ENCODE measurements at places on chromosomes 2 and 18. TPM values are rescaled to one million over a fixed set of nuclear protein-coding genes. Genes with fewer than 3 reads are reported as not detected.

DNA sequence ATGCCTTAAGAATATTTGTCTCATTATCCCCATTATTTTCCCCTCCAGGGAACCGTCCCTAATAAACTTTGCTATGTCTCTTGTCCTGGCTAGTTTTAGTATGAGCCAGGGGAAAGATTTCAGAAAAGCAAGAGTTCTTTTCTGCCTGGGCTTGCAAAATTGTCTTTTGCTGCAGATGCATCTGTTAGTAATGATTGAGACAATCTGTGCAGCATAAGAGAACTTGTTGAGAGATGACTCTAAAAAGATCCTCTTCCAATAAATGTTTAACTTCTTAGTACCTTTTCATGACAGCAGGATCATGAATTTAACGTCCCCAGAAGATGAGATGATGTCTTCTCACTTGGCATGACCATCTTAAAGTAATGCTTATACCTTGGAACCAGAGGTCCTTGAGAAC lies 172.5 kb upstream of the CREB1 start:
- H3K27ac ChIP-seq, result no peak overlapping the region
- no peaks in the 10 kb centered on the region for H3K4me1 ChIP-seq
- no peaks in the 10 kb centered on the region for H3K36me3 ChIP-seq
- H3K27me3 ChIP-seq, result no peaks in the 10 kb centered on the region
- no peak overlapping the region for H3K4me3 ChIP-seq
- no peak for DNase-seq

GRCh38 chr2:158214431-158214830 lies 112.8 kb downstream of the UPP2 start:
- no peak overlapping the region for H3K27ac ChIP-seq
- H3K27me3 ChIP-seq, result no peaks in the 10 kb centered on the region
- no peak for DNase-seq
- H3K4me3 ChIP-seq, result no peak overlapping the region

GRCh38 chr18:5937795-5938194 lies 42.5 kb upstream of the TMEM200C start:
- H3K4me3 ChIP-seq, result no peak overlapping the region
- H3K36me3 ChIP-seq, result no peaks in the 10 kb centered on the region
- H3K27ac ChIP-seq, result no peak overlapping the region

Gene HOXD13
- not detected for total RNA-seq

DNA sequence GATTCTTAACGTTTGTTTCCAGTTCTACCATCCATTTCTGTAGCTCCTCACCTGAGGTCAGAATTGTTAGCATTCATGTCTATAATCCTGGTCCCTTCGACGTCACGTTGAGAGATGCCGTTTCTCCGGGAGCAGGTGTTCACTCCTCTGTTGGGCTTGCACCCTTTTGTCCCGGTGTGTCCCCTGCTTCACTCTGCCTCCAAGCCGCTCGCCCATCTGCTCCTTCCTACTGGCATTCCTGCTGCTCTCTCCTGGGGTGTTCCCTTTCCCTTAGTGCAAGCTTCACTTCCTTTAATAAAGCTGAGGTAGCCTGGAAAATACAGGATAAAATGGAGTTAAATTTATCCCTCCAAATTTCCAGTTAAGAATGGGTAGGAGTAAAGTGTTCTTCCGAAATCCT lies 61.9 kb upstream of the CABYR start:
- H3K27ac ChIP-seq, result no peak overlapping the region
- no peaks in the 10 kb centered on the region for H3K4me1 ChIP-seq
- no peaks in the 10 kb centered on the region for H3K27me3 ChIP-seq
- H3K4me3 ChIP-seq, result no peak overlapping the region
- DNase-seq, result no peak
- H3K36me3 ChIP-seq, result no peaks in the 10 kb centered on the region

DNA sequence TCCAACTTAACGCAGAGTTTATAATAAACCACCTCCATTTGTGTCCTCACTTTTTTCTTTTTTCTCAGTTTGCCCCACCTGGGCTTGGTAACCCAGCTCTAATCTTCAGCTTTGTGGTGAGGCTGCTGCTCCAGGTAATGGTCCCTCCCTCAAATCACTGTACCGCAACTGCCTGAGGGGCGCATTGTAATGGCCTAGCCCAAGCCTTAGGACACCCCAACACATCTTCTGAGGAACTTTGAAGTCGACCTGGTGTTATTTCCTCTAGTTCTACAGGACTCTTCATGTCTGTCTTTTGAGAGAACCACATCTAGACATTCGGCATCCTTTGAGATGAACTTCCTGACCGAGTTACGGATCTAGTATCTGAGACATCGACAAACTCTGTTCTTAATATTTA lies 99.7 kb downstream of the PLEKHM3 start:
- no peak for DNase-seq
- no peaks in the 10 kb centered on the region for H3K27me3 ChIP-seq
- no peak overlapping the region for H3K27ac ChIP-seq

GRCh38 chr2:198187841-198188240 lies 383.4 kb downstream of the PLCL1 start:
- H3K27me3 ChIP-seq, result no peaks in the 10 kb centered on the region
- H3K4me1 ChIP-seq, result no peaks in the 10 kb centered on the region
- H3K27ac ChIP-seq, result no peak overlapping the region
- DNase-seq, result no peak
- no peaks in the 10 kb centered on the region for H3K36me3 ChIP-seq

- no peak for DNase-seq
- no peaks in the 10 kb centered on the region for H3K36me3 ChIP-seq
- H3K27me3 ChIP-seq, result no peaks in the 10 kb centered on the region
- no peaks in the 10 kb centered on the region for H3K4me1 ChIP-seq
- no peak overlapping the region for H3K4me3 ChIP-seq
Measured at GRCh38 chr18:10070561-10071000, 156.8 kb downstream of the VAPA start.

Gene LOXHD1
- 1.0 TPM for total RNA-seq

- peak overlapping the region; percentile 94 for H3K27ac ChIP-seq
- peak overlapping the region; percentile 50 for H3K4me3 ChIP-seq
- DNase-seq, result peak; percentile 85
Measured at GRCh38 chr2:66574701-66575624, 140.0 kb downstream of the MEIS1 start.

Measured in aorta (tissue), 5 donors.